ENCODE measurements at places on chromosomes 3 and 15.
A peak's percentile ranks its signal among the peaks of the same experiment; 100 is the strongest.

- peak; percentile 58 for DNase-seq
Observed at GRCh38 chr3:110526777-110527727, 544.6 kb upstream of the NECTIN3 start.

- DNase-seq: no peak
Observed at GRCh38 chr15:51634591-51635198, 12.1 kb upstream of the DMXL2 start.

- no peak for DNase-seq
Observed at GRCh38 chr3:149332771-149333170, 665 bp downstream of the TM4SF18 start.

DNA sequence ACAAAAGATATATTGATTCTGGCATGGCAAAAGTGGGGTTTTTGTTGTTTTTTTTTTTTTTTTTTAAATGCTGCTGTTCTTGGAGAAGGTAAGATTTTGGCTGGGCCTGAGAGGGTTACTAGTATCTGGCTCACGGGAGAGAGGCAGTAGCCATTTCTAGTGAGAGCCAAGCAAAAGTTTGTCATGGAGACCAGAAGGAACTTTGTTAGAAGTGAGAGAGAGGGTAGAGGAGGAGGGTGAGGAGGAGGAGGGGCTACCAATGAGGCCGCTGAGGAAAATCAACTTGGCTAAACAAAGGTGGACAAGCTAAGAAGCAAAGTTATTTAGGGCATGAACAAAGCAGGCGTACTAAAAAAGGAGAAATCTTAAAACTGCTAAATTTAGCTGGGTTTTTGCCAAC is 48.9 kb upstream of the STRIT1 start:
- DNase-seq: no peak

DNA sequence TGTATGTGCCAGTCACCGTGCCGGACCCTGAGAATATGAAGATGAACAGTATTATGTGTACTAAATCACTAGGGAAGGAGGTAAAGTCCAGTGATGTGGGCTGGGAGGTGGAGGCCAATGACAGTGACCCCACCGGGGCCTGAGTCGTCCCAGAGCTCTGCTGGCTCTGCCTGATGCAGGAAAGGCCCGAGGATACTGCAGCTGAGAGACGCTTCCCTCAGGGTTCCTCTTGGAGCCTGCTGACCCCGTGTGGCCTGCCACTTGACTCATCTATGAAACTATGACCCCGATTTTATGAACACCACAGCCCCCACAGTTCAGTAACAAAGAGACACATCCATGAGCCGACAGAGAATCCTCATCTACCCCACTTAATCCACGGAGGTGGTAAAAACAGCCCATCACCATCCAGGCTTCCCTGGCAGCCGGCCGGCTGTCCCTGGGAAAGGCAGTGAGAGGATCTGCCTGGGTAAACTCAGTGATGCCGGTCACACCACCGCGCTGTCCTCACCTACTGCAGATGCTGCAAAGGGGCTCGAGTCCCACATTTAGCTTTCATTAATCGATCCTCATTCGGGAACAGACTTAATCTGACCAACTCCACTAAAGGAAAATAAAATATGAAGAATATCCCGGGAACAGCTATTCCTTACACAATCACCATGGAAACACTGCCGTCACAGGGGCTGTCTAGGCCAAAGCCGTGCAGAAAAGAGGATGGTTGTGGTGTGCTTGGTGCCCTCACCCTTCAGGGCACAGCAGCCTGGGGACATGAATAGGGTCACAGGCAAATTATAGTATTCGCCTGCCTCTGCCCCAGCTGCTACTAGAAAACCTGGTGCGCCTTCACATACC is 82.9 kb downstream of the ARRDC4 start:
- DNase-seq: no peak

GRCh38 chr15:93523481-93523880 is 434.5 kb upstream of the RGMA start:
- DNase-seq: no peak

GRCh38 chr15:93071469-93071936 is 17.5 kb downstream of the RGMA start:
- no peak for DNase-seq

DNA sequence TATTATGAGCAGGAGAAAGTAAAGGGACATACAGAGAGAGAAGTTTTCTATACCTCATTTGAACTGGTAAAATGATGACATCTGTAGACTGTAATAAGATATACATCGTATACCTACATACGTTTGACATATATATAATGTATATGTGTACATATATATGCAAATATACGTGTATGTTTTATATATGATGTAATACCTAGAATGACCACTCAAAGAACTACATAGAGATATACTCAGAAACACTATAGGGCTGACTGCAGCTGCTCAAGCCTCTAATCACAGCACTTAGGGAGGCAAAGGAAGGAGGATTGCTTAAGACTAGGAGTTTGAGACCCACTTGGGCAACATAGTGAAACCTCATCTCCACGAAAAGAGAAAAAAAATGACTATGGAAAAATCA is 48.5 kb upstream of the MCTP2 start:
- no peak for DNase-seq

- DNase-seq: no peak
Observed at GRCh38 chr3:74066456-74066855, 441.7 kb upstream of the PDZRN3 start.

GRCh38 chr3:121269389-121269788 is 276.4 kb downstream of the POLQ start:
- no peak for DNase-seq

Measured in AG08396 (cell line).